ENCODE measurements at places on chromosomes 5 and 9.

- DNase-seq = peak; percentile 72
Observed at GRCh38 chr9:83334320-83334719, 203.9 kb downstream of the FRMD3 start.

DNA sequence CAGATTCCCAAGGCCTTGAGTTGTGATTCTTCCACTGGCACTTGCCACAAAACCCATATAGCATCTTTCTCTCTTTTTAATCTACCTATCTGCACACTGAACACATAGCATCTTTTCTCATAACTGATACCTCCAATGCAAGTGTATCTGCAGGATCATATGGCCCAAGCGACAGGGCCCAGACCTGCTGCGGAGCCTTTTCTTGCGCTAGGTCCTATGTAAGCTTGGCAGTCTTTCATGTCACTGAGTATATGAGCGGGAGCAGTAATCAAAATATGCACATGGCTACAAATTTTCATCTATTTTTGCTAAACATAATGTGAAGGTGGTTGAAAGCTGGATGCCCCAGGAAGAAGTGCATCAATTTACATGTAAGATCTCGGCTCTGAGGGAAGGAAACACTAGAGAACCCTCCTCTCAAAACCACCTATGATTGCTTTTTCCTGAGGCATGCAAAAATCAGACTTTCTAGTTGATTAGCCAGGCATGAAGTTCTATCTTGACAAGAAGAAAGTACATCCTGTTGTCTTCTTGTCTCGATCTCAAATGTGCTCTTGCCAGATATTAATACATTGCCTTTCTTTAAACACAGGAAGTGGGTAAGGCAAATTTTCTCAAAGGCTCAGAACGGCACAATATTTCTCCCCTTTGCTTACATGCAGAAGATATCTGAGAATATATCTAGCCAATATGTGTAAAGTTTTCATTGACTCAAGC lies 26.9 kb upstream of the CEMIP2 start:
- no peak for DNase-seq

GRCh38 chr5:134128648-134128995 lies 14.1 kb downstream of the TCF7 start:
- DNase-seq = no peak

DNA sequence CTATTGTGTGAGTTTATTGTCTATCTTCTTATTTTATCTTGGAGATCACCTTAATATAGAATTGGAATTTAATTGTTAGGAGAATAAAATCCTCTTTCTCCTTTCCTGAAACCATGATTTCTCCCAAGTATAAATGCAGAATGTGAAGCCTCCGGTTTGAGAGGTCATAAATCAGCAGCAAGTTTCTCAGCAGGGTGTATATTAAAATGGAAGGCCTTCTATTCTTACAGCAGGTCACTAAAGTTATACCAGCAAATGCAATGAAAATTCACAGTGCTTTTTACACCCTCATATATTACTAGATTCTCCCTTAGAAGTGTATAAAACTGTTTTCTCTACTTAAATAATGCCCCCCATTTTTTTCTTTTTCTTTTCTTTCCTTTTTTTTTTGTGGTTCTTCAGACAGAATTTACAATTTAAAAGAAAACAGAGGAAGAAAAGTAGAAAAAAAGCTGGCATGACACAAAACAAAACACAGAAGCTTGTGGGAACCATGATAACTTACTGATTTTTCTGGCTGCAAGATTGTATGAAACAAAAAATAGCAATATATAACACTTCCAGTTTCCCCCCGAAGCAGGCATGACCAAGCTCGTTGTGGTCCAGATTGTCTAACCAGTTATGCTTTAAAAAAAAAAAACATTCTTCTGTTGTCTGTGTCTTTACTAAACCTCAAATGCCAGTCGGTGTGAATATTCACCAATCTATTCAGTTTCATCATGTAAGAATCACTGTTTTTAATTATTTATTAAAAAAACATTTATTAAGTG lies 211.2 kb downstream of the RAB3C start:
- no peak for DNase-seq

GRCh38 chr5:109819878-109820277 lies 130.2 kb downstream of the MAN2A1 start:
- no peak for DNase-seq

- no peak for DNase-seq
Observed at GRCh38 chr5:117461966-117462365, 887.3 kb upstream of the SEMA6A start.

DNA sequence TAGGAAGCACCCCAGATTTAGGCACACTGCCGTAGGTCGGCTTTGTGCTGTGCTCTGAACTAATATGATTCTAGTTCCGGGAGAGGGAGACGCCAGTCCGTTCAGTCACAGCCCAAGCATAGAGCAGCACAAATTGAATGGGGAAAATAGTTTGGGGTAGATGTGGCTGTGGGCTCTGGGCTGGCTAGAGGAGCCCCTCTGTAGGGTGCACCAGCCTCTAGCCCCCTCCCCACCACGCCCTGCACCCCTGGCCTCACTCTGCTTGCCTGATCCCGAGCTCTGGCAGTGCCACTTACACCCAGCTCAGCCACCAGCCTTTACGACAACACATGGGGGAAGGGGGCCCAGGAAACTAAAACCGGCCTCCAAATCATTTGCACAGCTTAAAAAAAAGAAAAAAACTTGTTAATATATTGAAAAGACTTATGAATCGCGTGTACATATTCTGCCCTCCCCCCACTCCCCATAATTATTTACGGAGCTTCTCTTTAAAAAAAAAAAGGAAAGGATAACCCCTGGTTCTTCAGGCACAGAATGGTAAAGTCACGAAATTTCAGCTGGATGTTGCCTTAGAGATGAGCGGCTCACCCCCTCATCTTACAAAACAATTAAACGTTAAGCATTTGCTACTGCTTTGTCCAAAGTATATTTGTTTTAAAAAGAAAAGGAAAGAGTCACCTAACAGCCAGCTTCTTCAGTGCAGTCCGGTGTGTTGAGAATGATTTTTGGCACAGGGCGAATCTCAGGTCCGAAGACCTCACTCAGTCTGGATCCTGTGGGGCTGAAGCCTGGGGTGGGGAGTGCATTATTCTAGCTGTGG lies 3.5 kb downstream of the LMX1B start:
- no peak for DNase-seq

GRCh38 chr5:98942847-98943246 lies 14.0 kb upstream of the CHD1 start:
- DNase-seq = no peak

DNA sequence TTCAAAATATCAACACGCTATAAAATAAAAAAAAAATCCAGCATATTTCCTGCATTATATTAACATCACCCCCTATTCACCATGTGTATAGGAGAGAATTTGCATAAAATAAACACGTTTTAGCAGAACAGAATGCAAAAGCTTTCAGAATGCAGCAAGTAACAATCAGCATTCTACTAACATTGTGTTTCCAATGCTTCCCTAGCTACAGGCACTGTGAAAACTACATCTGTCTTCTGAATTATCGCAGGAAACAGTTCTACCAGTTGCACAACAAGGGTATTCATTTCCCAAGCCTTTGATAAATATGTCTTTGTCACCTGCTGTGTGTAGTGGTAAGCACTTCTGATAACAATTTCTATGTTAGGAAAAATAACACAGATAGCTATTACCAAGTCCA lies 1015.8 kb downstream of the CDH18 start:
- DNase-seq = no peak

DNA sequence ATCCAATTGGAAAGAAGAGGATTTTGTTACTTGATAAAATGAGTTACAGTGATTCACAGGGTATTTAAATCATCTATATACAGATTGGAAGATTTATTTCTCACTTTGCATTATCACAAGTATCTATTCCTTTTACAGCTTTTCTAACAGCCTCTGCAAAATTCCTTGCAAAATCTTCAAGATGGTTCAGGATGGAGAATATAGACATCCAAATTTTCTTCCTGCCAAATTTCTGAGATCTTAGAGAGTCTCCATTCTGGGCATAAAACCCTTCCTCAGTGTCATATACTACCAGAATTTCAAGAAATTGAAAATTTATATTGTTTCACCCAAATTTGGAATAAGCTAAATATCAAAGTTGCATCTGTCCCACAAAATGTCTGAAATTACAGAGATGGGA lies 259.1 kb upstream of the FAM174A start:
- no peak for DNase-seq

DNA sequence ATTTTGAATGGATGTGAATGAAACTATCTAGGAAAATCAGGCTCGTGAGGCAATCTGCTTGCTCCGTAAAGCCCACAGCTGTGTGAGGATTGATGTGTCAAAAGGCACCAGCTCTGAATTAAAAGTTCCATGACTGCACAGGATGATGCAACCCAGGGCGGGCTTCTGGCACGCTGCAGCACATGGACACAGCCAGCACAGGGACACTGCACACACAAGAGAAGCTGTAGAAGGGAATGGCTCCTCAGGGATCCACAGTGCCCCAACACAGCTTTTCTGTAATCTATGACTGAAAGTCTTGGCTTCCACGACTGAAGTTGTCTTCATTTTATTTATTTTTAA lies 151.0 kb downstream of the GCNT1 start:
- no peak for DNase-seq

All from stimulated activated CD4-positive, alpha-beta T cell treated with anti-CD3 and anti-CD28 coated beads, Interleukin-15, amount 100 ng/mL, for 48 hours (primary cell).